ENCODE measurements at places on chromosomes 13 and 19.

- DNase-seq: peak; percentile 92
These were observed 10.0 kb downstream of the CFD start for GRCh38 chr19:869245-870177.

DNA sequence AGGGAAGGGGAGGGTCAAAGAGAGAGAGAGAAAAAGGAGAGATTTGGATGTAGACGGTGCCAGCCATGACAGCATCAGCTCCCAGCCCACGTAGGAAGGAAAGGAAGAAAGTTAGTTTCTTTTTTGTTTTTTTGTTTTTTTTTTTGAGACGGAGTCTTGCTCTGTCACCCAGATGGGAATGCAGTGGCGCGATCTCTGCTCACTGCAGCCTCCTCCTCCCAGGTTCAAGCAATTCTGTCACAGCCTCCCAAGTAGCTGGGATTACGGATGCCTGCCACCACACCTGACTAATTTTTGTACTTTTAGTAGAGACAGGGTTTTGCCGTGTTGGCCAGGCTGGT, 27.6 kb downstream of the ELL start:
- DNase-seq: no peak

- DNase-seq: no peak
These were observed 12.6 kb upstream of the RAB20 start for GRCh38 chr13:110574161-110574560.

DNA sequence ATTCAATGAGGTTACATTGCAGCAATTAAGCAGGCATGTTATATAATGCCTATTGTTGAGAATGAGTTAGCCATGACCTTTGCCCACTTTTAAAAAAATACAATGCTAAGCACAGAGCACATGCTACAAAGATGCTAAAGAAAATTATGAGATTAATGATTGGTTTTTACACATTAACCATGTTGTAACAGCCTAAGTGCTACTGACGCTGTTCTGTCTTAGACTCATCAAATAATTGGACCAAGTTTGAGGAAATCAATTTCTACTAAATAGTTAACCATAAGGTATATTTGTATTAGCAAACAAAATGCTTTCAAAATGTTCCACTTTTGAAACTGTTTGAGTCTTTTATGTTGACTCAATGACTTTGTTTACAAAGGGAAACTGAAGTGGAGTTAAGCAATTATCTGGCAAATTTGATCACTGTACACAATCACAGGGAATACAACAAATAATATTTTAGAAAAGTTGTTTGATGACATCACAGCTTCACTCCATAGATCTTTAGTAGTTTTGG, 14.3 kb downstream of the MIR17HG start:
- no peak for DNase-seq

- no peak for DNase-seq
These were observed 7.6 kb downstream of the SIRT2 start for GRCh38 chr19:38891771-38892170.

DNA sequence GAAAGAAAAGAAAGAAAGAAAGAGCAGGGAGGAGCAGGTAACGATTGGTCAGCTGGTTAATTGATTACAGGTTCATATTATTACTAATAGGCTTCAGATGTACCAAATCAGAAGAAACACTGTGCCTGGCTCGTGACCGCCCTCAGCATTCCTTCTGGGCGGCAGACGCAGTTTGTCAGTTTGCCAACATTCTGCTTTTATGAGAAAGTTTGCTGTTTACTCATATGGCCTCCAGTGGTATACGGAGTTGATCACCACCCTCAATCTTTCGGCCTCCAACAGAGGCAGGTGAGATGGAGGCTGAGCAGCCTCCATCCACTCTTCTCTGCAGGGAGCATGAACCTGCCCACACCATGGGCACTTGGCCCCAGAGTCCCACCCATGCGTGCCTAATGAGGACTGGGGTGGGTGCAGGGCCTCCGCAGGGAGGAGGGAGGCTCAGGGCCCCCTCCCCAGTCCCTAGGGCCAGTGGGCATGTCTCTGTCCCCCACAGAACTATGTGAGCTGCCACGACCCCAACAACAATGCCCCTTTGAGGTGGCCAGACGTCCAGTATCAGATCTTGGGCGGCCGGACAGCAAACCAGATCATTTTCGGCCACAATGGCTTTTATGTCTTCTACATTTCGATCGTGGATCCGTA, 8.8 kb downstream of the PRR22 start:
- DNase-seq: no peak

DNA sequence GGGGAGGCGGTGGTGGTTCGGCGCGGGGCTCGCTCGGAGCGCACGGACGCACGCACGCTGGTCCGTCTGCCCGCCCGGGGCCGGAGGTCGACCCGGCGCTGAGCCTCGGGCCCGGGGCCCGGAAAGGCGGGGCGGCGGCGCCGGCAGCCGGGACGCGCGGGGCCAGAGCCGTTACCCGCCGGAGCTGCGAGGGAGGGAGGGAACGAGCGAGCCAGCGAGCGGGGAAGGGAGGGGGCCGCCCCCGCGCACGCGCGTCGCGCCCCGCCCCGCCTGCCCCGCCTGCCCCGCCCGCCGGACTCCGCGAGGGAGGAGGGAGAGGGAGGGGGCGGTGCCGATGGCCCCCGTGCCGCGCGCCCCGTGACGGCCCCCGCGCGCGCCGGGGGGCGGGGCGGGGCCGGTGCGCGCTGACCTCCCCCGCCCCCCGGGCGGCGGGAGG, 15.0 kb downstream of the CIC start:
- DNase-seq: peak; percentile 97

GRCh38 chr19:45919678-45920077, 5.1 kb upstream of the NANOS2 start:
- DNase-seq: no peak

GRCh38 chr19:54456423-54457373, 6.9 kb downstream of the LENG9 start:
- DNase-seq: no peak

GRCh38 chr13:93151277-93151676, 75.3 kb upstream of the GPC6 start:
- peak; percentile 28 for DNase-seq

- peak; percentile 22 for DNase-seq
These were observed 491 bp downstream of the ZNF525 start for GRCh38 chr19:53365899-53366493.

DNA sequence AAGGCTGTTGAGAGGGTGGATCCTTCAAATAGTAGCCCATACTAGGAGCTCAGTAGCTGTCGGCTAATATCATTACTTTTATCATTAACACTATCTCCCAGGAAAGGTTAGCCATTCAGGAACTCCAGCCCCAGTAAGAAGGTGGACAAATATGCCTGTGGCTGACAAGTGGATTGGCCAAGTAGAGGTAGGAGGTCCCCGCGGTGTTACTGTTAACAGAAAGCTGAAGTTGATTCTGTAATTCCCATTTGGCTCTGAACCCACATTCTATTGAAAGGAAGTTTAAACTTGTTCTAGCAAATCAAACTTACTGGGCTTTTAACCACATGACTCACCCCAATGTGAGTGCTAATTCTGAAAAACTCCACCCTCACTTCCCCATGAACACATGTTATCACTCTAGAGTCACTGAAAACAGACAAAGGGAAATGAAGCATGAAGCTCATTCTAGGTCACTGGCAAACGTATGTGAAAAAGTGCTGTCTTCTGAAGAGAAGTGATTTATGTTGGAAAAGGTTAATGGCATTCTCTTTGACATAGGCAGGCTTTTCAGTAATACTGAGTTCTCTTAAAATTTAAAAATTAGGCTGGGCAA, 273.5 kb downstream of the FGF14 start:
- DNase-seq: peak; percentile 24

DNA sequence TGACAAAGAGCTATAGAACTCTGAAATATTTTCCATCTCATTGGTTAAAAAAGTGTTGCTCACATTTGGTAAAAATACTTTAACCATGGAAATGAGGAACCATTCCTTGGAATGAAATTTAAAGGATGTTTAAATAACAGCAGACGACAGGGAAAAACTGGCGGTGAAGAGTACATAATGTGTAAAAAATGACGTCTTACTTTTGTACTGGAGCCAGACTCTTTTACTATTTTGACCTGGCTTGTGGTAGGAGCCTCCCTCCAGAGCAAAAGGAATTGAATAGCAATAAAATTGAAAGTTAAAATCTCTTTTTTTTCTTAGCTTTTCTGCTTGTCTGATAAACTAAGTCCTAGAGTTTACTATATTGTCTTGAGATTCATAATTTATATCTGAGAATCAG, 426.2 kb upstream of the KLHL1 start:
- no peak for DNase-seq

GRCh38 chr19:47240996-47241918, 10.3 kb upstream of the BBC3 start:
- peak; percentile 88 for DNase-seq

- DNase-seq: peak; percentile 89
These were observed at the start of gene ZNF649 for GRCh38 chr19:51904331-51905165. TSS of gene ZNF649 (minus strand) at chr19:51905017. CDS start at chr19:51900107, 4,910 bp downstream.

GRCh38 chr19:33392341-33393285, 19.1 kb downstream of the CEBPG start:
- DNase-seq: no peak

DNA sequence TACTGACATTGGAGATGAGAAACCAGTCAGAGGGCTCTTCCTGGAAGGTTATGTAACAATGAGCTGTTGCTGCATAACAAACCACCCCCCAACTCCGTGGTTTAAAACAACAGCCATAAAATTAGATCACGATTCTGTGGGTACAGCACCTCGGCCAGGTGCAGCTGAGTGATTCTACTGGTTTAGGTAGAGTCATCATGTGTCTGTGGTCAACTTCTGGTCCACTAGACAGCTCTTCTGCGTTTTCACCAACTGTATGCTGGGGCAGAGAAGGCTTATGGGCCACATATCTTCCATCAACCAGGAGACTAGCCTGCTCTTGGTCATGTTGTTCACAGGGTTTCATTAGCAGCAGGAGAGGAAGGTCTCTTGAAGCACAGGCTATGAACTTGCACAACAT, 585.5 kb downstream of the KCTD12 start:
- DNase-seq: no peak

GRCh38 chr19:30865511-30865910, 483.7 kb downstream of the TSHZ3 start:
- DNase-seq: no peak

- peak; percentile 67 for DNase-seq
These were observed 60.4 kb upstream of the OLFM4 start for GRCh38 chr13:52968074-52968700.

- DNase-seq: no peak
These were observed 11.0 kb upstream of the JUND start for GRCh38 chr19:18292462-18292809.

DNA sequence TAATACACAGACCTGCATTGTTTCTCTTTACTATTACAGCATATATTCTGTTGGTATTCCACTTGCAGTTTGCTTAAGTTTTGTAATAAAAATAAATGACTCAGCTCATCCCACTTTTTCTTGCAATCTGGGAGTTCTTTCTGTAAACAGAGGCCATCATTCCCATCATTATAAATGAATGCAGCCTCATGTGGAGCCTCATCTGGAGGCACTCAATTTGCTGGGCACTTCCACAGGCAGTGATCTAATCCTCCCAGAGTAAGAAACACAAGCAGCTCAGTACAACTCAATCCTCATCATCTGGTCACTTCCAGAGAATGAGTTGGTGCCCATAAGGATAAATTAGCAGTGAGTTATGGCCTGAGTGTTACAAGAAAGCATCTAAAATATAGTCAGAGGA, 2801.9 kb downstream of the PCDH9 start:
- DNase-seq: no peak

GRCh38 chr19:1651568-1652291, 685 bp downstream of the TCF3 start:
- DNase-seq: peak; percentile 78

DNA sequence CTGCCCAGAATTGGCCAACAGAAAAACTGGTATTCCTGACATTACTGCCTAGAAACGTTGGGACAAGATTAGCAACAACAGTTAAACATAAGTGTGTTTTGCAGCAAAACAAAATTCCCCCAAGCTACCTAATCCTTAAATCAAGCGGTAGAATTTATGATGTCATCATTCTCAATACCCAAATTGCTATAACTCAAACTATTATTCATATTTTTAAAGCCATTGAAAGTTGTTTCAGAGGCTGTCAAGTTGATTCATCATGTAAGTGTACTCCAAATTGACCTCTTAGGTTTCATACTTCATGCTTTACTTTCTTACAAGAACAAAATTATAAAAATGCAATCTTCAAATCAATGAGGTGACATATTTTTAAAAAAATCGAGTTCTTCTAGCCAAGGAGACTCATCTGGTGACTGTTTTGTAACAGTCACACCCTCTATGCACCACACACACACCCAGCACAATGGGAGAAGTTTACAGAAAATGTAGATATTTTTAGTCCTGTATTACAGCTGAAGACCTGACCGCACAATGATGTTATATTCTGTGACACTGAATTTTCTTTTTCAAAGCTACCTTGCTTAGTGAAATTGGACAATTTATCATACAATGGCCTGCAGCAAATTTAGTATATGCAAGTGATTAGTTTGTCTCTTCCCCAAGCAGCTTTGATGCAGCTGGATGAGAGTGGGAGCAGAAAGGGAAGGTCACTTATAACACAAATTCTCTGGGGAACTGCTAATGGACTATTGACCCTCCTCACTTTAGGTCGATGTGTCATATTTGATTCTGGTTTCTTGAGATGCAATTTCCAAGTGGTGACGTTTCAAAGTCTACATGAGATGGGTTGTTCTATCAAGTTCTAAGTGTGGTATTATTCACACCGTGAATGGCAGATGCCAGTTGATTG, 345.3 kb upstream of the OBI1 start:
- DNase-seq: no peak

DNA sequence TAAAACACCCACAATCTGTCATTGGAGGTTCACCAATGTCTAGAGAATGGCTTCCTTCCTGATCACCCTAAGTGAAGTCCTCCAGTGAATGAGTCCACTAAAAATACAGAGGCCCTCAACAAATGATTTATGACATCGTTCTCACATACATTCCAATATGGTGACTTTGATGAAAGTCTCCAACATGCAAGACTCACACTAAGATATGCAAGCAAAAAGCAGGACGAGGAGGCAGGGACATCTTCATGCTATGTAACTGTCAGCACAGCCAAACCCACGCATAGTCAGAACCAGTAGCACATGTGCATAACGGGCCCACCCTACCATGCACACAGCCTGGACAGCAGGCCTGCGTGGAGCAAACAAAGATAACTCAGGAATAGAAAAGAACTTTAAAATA, 16.6 kb upstream of the LSM14A start:
- DNase-seq: no peak

GRCh38 chr19:892243-892893, 619 bp downstream of the MED16 start:
- no peak for DNase-seq

DNA sequence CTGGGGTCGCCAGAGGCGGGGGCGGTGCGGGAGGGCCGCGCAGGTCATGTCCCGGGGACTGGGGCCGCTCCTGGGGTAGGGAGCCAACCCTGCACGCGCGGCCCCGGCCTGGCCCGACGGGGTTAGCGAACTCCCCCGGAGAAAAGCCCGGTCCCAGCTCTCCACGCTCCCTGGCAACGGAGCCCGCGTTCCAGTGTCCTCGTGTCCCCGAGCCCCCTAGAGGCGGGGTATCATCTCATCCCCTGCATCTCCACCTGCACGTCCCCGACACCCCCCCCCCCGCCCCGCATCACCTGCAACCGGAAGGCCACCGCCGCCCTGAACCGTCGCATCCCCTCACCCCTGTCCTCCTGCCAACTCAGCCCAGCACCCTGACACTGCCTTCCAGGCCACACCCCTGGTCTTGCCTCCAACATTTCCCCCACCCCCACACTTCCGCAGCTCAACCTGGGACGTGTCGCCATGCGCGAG, 2.7 kb downstream of the WDR88 start:
- no peak for DNase-seq

Measured in AG08396 (cell line).